Anterior cingulate cortex (tissue), 58 donors: ENCODE measurements at places on chromosomes 16 and 17.

DNA sequence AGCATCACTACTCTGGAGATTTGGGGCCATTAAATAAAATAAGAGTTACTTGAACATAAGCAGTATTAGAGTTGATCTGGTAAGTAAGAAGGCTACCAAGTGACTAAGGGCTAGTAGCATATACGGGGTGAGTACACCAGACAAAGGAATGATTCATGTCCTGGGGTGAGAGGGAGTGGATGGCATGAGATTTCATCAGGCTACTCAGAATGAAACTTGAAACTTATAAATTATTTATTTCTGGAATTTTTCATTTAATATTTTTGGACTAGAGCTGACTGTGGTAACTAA, 2.3 kb downstream of the SLFN5 start:
- no peak for DNase-seq

DNA sequence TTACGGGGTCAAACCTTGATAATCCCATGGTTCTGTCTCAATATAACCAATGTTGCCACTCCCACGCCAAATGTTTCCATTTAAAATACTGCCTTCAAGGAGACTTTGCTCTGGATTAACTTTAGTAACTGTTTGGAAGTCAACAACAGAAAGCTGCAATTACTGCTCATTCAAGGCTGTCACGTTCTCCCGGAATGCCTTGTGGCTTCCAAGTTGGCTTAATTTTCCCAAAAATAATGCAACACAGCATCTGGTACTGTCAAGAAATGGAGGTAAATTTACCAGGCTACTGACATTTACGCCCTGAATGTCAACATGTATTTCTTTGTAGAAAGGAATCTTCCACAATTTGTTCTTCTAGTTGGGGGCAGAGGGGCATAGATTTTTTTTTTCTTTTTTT, 38.2 kb downstream of the GPRC5B start:
- DNase-seq = no peak

GRCh38 chr16:88543230-88543813, 26.9 kb upstream of the ZC3H18 start:
- DNase-seq = no peak

- no peak for DNase-seq
Observed at GRCh38 chr17:47663912-47664623, 14.3 kb downstream of the KPNB1 start.

DNA sequence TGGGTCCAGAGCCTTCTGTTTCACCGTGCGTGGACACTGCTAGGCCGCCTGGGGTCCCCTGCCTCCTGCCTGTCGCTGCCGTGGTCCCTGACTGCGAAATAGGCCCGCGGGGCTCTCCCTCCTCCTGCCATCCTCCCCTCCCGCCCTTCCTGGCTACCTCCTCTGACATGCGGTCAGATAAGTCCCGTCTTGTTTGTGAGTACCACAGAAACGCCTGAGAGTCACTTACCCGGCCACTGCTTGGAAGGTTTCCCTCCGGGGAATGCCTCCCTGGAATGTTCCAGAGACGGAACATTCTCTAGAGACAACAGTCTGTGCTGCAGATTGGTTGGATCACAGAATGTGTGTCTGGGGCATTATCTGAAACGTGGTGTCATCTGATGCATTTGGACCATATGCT, 22.7 kb downstream of the CIBAR2 start:
- DNase-seq = no peak

- no peak for DNase-seq
Observed at GRCh38 chr17:61524319-61524718, 66.7 kb downstream of the NACA2 start.
